ENCODE measurements at places on chromosomes 4 and X.

DNA sequence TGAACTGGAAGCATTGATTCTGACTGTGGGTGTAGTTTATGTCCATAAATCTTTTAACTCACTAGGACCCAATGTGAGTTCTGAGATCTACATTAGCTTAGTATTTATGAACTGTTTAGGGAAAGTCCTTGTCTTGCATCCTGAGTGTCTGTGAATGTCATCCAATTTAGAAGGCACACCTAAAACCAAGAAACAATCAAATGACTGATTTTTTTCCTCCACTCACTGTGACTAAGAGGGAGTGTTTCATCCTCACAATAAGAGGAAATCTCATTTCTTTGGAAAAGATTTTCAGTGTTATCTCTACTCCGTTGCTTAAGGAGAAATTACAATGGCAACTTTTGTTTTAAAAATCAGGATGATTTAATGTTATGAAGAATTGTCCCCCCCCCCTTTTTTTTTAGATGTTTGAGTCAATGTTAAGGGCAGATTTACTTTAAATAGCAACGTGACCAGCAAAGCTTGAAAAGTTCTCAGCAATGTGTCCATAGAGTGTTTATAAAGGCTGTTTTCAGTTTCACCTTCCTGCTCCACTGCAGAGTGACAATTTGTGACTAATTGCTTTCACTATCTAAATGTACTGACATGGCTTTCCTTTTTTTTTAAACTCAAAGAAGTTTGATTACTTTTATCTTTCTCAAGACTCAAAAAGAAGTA lies 173.0 kb downstream of the SPCS3 start:
- DNase-seq = peak; percentile 12

- no peak for DNase-seq
These were observed 249.9 kb downstream of the PAPSS1 start for GRCh38 chr4:107470173-107470572.

DNA sequence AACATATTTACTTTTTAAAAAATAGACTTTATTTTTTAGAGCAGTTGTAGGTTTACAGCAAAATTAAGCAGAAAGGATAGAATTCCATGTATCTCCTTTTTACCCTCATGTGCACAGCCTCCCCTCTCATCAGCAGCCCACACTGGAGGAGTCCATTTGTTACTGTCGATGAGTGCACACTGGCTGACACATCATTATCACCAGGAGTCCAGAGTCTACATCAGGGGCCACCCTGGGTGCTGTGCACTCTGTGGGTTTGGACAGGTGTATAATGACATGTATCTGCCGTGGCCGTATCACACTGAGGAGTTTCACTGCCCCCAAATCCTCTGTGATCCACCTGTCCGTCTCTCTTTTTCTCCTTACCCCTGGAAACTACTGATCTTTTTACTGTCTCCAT lies 26.3 kb downstream of the TBC1D14 start:
- DNase-seq = no peak

DNA sequence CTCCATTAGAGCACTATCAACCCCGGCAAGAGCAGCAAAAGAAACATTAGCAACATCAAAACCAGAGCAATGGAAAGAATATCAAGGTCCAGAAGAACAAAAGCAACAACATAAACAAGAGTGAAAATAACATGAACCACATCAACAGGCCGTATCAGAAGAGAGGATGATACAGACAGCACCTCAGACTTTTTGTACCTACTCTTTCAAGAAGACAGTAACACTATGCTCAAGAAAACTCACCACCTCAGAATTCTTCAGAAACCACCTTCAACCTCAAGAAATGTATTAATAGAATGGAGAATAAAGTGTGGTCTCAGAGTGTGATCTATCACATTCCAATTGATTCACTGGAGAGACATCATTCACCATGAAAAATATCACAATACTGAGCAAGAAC lies 46.5 kb downstream of the VSIG4 start:
- no peak for DNase-seq

- DNase-seq = peak; percentile 27
These were observed 165.8 kb downstream of the SHROOM4 start for GRCh38 chrX:50648156-50648555.

DNA sequence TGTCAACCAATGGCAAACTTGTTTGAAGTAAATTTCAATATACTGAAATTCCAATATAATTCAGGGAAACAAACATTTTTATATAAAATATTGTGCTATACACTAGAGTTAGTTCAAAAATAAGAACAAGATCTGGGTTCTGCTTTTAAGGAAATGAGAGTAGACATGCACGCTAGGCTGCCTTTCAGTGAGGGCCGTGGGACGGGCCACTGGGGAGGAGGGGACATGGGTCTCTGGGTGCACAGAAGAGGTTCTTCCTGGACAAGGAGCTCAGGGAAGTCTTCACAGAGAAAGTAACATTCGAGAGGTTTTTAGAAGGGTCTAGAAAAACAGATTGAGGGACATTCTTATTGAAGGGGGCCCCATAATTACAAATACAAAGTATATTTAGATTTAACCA lies 64.4 kb downstream of the SHROOM3 start:
- DNase-seq = no peak

- DNase-seq = peak; percentile 42
These were observed 18.1 kb upstream of the APBB2 start for GRCh38 chr4:41232406-41232805.

Data from dermis blood vessel endothelial cell (primary cell).